AG09309 (cell line): ENCODE measurements at places on chromosomes 1 and 21.

DNA sequence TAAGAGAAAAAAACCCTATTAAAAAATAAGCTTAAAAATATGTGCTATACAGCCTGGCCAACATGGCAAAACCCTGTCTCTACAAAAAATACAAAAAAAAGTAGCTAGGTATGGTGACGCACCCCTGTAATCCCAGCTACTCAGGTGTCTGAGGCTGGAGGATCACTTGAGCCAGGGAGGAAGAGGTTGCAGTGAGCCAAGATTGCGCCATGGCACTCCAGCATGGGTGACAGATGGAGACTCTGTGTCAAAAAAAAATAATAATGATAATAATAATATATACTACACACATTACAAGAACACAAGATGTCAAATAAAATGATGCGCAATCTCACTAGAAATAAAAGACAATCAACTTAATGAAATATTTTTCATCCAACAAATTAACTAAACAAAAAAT, 22.9 kb downstream of the NRDC start:
- no peak for DNase-seq

DNA sequence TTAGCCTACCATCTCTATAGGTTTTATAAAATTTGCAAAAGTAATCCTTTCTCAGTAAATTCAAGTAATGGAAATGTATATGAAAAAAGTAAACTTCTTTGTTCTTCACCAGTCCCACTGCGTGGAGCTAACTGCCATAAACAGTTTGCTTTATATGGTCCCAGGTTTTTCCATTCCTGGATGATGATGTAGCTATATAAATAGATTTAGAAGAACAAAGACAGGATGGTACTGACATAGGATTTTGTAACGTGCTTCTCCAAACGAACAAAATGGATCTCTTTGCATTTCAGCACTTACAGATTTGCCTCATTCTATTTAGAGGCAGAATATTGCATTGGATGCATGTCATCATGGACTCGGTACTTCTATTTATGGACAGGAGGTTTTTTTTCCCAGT, 57.3 kb downstream of the SMYD2 start:
- DNase-seq: no peak

- no peak for DNase-seq
Measured at GRCh38 chr1:81974222-81974841, 173.6 kb downstream of the ADGRL2 start.

GRCh38 chr1:115953180-115953579, 23.1 kb upstream of the SLC22A15 start:
- no peak for DNase-seq

DNA sequence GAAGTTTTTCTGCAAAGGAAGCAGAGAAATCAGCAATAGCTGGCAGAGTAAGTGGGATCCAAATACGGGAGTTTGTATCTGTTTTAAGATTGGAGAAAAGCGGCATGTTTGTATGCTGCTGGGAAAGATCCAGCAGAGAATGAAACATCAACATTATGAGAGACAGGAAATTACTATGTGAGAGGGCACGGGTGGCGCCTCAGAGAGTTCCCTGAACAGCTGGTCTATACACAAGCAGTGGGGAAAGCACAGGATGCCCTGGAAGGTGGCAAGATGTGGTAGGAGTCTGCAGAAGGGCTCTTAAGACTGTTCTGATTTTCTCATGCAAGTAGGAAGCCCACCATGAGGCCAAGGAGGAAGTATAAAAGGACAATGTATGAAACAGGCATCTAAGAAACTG, 130.4 kb downstream of the RERE start:
- no peak for DNase-seq

GRCh38 chr1:55071477-55071876, 32.1 kb downstream of the PCSK9 start:
- no peak for DNase-seq

GRCh38 chr1:113012149-113012548, 56.2 kb upstream of the SLC16A1 start:
- DNase-seq: no peak

GRCh38 chr1:46757956-46758528, 39.1 kb upstream of the EFCAB14 start:
- no peak for DNase-seq

DNA sequence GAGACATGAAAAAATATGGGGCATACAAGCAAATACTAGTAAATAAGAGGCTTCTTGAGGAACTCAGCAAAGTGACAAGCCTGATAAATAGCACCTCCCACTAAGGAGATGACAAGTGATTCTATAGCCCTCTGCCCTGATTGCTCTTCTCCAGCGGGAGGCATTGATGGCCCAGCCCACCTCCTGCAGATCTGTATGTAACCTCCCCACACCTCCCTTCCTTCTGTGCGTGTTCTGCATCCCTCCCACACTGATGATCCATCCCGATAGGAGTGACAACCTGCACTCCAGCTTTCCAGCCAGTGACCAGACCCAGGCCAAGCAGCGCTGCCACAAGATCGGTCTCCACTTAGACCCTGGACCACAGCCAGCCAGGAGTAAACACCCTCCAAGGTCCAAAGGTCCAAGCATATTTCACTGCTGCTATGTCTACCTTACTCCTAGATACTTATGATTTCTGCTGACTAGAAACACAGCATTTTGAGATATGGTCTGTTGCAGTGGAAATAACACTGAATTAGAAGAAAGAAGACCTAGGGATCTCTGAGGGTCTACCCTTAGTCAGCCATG, 176.1 kb downstream of the BRINP2 start:
- no peak for DNase-seq

GRCh38 chr1:17645068-17645911, 105.8 kb downstream of the ARHGEF10L start:
- no peak for DNase-seq

DNA sequence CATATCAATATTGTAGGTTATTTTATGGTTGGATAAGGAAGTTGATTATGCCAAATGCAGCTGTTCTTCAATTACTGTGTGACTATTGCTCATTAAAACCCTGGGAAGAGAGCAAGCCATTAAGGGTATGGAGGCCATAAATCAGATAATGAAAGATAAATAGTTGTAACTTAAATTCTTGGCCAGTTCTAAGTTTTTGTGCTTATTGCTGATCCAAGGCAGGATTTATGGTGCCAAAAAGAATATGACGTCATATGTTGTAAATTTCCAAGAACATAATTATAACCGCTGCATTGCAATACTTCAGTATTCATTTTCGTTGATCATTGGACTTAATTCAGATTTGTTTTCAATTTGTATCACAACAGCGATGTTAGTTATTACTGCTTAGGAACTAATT, 211.6 kb downstream of the LRRC40 start:
- DNase-seq: no peak

GRCh38 chr1:86499987-86500593, 31.4 kb downstream of the CLCA1 start:
- DNase-seq: no peak

DNA sequence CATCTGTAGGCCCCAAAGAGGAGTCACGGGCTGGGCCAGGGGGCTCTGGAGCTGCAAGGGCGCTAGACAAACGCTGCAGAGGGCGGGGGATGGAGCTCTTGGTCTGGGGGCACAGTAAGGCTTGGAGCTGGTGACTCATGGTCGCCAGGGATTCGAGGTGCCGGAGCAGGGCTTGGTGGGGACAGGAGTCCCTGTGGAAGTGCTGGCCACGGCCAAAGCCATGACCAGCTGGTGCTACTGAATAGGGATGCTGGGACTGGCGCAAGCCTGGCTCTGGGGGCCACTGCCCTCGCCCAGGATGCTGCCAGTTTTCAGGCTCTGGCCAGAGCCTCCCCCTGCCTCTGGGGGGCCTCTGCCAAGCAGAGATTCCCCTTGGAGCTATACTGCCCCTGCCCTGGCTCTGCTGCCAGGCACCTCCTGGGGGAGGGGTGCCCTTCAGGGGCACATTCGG, 25.2 kb downstream of the SPOCD1 start:
- DNase-seq: no peak

GRCh38 chr1:47024141-47024801, 802 bp downstream of the CYP4X1 start:
- no peak for DNase-seq

- peak; percentile 40 for DNase-seq
Measured at GRCh38 chr1:31196685-31197084, 43.0 kb downstream of the NKAIN1 start.

GRCh38 chr1:183619781-183620180, 15.8 kb downstream of the ARPC5 start:
- DNase-seq: no peak

- DNase-seq: no peak
Measured at GRCh38 chr1:104932949-104933679, 1183.4 kb downstream of the AMY1C start.

DNA sequence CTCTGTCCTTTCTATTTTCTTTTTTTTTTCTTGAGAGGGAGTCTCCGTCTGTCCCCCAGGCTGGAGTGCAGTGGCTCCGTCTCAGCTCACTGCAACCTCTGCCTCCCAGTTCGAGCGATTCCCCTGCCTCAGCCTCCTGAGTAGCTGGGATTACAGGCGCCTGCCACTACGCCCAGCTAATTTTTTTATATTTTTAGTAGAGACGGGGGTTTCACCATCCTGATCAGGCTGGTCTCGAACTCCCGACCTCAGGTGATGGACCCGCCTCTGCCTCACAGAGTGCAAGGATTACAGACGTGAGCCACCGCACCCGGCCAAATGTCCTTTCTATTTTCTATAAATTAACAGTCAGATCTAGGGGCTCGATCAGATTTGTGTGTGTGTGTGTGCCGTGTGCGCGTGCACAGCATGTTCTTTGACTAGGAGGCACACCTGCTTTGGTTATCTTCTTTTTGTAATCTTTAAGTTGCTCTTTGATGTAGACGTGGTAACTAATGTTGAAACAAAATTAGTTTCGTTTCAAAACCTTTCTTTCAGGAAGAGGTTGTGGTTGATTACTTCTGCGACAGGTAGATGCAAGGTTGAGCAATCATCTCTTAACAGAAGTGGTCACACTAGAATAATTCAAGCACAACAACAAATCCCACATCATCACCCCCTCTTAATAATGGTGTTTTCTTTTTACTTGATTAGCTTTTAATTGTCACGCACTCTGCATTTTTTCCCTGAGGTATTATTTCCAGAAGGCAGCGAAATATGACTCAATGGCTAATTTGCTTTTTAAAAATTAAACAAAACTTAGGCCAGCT, 779 bp upstream of the DEGS1 start:
- DNase-seq: no peak

DNA sequence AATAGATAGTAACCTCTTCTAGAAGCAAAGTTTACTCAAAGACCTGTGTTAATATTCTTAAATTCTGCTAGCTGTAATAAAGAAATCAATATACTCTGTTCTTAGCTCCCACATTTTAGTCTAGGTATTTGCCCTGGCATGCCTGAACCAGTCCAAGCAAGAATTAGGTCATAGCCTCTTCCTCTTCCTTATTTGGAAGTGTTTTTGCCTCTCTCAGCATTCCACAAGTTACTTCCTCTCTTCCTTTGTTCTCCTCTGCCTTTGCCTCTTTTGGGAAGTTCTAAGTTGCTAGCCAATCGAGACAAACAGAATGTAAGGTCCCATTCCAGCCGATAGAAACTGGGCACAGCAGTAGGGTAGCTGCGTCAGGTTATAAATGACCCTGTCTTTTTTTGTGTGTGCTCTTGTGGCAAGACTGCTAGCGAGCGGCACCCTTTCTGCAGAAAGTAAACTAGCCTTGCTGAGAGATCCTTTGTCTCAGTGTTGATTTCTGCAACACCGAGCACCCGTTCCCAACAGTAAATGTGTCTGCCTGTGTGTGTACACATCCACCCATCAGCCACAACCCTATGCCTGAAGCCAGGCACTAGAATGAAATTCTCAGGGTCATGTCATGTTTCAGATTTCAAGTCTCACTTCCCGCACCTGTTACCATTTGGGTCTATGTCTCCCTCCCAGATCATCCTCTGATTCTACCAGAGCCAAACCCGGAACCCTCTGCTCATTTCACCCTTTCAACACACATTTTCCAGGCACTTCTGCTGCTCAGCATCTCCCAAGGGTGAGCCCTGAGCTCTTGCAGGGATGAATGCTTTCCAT, 37.5 kb downstream of the LRRC3 start:
- no peak for DNase-seq

GRCh38 chr1:173002891-173003838, 47.6 kb downstream of the TNFSF18 start:
- peak; percentile 90 for DNase-seq

DNA sequence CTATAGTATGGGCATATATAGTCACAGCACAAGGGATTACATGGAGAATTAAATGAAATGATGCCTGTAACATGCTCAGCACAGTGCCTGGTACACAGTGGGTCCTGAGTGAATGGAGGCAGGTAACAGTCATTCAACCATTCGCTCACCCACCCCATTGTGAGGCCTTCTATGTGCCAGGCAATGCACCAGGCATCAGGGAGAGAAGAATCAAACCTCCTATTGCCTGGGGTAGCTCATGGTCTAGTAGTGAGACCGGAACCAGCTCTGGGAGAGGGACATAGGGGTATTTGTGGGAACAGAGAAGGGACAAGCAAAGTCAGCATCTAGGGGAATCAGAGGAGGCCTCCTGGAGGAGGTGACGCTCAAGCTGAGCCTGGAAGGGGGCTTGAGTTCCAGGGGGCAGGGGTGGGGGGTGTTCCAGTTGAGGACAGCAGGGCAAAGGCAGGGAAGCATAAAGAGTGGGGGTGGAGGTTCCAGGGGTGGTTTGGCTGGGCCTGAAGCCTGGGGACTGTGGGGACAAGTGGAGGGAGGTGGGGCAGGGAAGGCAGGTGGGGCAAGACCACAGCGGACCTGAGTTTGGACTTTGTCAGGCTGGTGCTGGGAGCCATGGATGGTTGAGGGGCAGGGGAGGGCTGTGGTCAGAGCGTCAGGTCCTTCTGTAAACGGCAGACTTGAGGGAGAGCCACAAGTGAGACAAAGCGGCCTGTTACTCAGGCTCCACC, 591.6 kb downstream of the PTPRU start:
- no peak for DNase-seq

- DNase-seq: no peak
Measured at GRCh38 chr1:211614615-211615014, 35.7 kb upstream of the SLC30A1 start.

DNA sequence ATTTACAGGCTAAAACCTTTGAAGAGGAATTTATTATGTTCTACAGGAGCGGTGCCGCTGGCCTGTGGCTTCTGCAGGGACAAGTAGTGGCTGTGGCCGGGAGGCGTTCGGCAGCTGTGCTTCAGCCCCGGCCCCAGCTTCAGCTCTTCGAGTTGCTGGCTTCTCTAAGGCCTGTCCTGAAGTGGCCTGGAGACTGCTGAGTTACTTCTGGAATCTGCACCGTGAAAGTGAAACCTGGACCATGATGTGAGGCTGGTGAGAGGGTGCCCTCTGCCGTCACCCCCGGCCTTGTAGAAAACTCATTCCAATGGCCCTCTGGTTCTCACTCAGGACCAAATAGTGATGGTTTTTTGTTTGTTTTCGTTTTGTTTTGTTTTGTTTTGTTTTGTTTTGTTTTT, 48.1 kb downstream of the PRKCZ start:
- no peak for DNase-seq

DNA sequence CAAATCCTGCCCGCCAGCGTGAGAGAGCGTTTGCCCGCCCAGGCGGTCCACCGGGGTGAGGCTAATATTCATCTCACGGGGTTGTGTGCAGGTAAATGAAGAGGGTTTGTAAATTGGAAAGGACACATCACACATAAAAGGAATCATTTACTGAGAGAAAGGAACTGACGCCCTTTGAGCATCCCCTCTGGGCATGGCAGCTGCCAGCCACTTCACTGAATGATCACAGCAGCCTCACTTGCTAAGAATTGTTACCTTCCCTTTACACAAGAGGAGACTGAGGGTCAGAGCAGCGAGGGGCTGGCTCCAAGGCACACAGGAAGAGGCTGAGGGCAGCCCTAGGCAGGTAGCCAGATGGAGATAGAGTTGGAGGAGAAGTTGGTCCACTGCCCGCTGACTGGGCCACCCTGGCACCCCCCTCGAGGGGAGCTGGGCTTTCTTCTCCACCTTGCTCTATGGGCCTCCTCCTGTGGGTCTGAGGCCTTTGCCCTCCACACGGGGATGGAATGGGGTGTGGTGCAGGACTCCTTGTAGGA, 96.0 kb downstream of the FOXD2 start:
- no peak for DNase-seq

GRCh38 chr1:27429029-27429425, 36.6 kb downstream of the GPR3 start:
- DNase-seq: no peak
